ENCODE measurements at places on chromosomes 2 and 18.
A peak's percentile ranks its signal among the peaks of the same experiment; 100 is the strongest.

DNA sequence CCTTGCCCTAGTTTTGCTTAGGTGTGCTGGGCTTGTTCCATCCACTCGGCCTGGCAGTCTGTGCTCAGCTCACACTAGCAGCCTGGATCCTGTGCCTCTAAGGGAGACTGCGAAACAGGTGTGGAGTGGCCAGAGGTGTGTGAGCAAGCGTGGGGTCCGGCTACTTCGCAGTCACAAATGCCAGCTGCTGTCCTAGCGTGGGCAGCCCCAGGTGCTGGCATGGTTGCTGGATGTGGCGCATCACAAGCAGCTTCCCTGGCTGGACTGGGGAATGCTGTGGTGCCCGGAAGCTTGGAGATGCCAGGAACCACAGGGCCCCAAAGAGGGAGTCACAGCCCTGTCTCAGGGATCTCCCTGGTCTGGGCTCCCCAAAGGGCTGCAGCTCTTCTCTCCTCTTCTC is 119.0 kb upstream of the TMEFF2 start:
- DNase-seq, result no peak

GRCh38 chr18:57839942-57840381 is 36.8 kb upstream of the ATP8B1 start:
- no peak for DNase-seq

GRCh38 chr18:36590621-36591580 is 237.9 kb downstream of the TPGS2 start:
- no peak for DNase-seq

GRCh38 chr2:38432820-38433606 is 55.9 kb upstream of the ATL2 start:
- no peak for DNase-seq

DNA sequence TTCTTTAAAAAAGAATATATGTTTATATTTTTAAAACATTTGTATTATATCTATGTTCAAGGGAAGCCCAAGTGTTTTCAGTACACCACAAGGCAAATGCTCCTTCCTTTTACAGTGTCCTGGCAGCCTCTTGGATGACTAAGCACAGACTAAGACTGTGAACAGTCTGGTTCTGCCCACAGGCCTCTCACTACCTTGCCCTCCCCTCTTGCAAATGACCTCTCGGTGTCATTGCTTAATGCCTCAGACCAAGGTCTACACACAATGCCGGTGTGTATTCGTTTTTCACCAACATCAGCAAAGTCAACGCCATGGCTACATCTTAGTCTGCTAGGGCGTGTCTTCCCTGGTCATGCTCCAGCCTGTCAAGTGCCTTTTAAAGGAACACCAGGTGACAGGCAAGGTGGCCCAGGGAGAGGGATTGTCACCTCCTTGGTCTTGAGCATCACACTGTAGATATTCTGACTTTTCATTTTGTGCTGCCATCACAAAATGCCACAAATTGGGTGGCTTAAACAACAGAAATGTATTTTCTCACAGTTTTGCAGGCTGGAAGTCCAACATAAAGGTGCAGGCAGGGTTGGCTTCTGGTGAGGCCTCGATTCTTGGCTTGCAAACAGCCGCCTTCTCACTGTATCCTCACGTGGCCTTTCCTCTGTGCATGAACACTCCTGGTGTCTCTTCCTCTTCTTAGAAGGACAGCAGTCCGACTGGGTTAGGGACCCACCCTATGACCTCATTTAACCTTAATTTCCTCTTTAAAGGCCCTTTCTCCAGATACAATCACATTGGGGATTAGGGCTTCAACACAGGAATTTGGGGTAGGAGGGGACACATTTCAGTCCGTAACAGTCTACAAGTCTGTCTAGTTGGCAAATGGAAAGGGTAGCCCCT is 266.5 kb downstream of the KLHL29 start:
- DNase-seq, result no peak

GRCh38 chr2:130328710-130329109 is 14.0 kb upstream of the IMP4 start:
- DNase-seq, result no peak

- DNase-seq, result no peak
These were observed 260.6 kb downstream of the PAX3 start for GRCh38 chr2:222038067-222038802.

DNA sequence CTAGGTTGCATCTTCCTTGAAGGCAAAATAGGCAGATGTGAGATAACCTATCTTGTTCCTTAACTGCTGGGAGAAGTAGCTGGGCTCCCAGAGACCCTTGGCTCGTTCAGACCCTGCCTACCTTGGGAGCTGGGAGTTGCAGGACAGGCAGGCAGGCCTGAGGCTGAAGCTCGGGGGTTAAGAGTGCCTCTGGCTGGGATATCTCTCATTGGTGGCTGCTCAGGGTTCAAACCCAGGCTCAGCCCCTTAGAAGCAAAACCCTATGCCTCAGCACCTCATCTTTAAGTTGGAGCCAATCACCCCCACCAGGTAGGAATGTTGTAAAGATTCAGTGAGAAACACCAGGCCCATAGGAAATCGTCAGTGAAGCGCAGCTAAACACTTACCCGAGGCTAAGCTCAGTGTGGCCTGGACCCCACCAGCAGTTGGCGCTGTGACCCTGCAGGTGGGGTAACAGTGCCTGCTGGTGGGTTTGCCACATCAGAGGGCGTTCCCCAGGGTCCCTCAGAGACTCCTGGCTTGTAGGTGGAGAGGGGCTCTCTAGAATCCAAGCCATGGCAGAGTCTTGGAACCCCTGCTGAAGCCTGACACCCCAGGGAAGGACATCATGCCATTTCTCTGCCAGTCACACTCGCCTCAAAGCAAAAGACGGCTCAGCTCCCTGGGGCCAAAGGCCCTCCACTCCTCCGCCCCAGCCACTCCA is 54.6 kb upstream of the GPR17 start:
- peak; percentile 63 for DNase-seq

GRCh38 chr2:138213084-138213483 is 248.8 kb downstream of the HNMT start:
- DNase-seq, result no peak

DNA sequence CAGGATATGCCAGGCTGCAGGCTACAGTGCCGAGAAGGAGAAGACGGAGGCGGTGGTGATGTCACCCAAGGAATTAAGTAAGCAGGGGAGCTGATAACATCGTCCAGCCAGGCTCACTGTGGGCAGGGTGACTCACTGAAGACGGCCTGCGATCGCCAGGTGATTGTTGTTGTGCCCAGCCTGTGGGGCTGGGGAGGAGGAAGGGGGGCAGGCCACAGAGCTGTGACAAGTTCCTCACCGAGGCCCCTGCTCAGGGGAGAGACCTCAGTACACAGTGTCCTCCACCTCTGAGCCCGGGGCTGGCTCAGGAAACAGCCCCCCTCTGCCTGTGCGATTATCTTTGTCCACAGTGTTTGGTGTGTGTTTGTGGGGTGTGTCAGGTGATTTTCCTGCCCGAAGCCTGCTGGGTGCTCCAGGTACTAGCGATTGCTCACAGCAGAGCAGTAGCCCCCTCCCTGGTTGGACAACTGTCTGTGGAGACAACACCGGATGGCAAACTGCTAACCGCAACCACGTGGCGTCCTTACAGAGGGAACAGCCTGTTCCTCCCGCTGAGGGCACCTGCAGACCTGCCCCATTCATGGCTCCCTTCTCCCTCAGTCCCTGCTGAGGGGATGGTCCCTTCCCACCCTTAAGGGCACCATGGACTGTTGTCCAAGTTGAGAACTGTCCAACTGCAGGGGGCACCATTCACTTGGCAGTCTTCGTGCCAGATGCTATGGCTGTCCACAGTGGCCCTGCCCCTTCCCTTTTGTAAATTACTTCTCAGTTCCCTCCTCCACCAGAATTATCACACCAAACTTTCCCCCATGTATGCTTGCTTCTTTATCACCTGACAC is 95.1 kb downstream of the ZFP36L2 start:
- DNase-seq, result peak; percentile 72

- DNase-seq, result no peak
These were observed 1043.9 kb upstream of the POU3F3 start for GRCh38 chr2:103809941-103810441.

GRCh38 chr2:99776906-99777646 is 287.3 kb upstream of the REV1 start:
- DNase-seq, result no peak

GRCh38 chr2:226478109-226478809 is 321.4 kb downstream of the IRS1 start:
- DNase-seq, result no peak

DNA sequence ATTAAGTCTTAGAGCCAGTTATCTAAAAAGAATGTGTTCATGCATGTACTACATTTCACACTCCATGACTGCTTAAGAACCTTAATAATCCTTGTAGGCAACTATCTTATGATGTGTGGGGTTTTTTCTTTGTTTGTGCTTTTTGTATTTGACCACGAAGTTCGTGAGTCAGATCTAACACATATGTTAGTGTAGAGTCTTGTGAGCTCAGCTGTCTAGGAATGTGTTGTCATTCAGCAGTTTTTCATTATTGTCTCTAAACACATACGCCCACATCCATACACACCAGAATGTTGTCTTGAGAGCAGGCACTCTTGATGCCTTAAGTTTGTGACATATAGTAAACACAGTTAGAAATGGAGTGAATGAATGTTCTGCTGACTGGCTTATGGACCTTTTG is 38.4 kb downstream of the CAB39 start:
- no peak for DNase-seq

- no peak for DNase-seq
These were observed 12.5 kb upstream of the PLEKHM3 start for GRCh38 chr2:208037564-208038487.

DNA sequence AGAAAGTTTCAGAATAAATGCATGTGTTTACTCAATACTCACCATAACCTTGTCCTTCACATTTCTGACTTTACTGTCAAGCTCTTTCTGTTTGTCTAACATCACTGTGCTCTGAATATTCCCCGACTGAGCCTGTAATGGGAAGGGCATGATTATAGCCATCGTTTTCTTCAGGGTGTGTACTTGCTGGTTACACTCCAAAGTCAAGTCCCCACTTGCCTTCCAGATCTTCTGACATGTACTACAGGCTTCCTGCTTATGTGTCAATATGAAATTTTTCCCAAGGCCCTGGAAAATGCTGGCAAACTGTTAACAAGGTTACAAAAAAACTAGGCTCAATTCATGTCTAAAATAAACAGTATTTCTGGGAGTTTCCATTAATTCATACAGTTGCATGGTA is 12.9 kb downstream of the STAT1 start:
- DNase-seq, result no peak

DNA sequence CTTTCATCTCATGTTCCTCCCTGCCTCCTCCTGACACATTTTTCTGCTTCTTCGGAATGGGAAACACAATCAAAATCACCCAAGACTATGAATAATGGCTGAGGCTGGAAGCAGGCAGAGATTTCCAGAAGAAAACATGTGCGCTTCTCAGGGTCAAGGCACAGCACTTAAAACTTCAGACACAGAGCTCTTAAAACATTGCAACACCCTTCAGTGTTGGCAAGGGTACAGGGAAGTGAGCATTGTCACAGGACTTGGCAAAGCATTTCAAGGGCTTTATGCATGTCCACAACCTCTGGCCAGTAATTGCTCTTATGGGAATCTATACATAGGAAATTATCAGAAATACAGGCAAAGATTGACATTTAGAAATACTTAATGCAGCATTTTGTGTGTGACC is 477.6 kb upstream of the KLHL29 start:
- DNase-seq, result no peak

GRCh38 chr2:20282916-20283592 is 58.1 kb upstream of the SDC1 start:
- DNase-seq, result no peak

DNA sequence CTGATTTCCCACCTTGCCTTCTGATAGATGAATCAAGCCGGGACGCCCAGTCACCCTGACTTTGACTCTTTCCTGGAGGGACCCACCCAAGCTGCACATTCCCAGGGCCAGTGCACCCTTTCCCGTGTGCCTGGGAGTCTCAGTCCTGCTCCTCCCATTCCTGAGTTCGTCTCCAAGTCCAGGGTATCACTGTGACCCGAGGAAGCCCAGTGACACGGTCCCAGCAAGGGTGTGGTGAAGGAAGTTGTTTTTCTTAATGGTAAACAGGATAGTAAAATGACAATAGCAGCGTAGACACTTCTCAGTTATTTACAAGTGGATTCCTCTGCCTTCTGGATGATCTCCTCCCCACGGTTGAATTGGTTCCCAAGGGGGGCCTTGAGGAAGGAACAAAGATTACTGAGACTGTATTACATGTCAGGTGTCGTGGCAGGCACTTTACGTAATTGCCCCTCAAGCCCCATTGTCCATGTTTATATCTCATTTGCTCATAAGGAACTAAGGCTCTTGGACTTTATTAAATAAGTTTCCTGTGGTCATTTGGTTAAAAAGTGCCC is 123.3 kb downstream of the PRKCE start:
- DNase-seq, result no peak

GRCh38 chr2:161745866-161746614 is 121.8 kb downstream of the SLC4A10 start:
- DNase-seq, result no peak

GRCh38 chr18:56112984-56113383 is 525.0 kb upstream of the TCF4 start:
- no peak for DNase-seq

- DNase-seq, result no peak
These were observed 198.7 kb downstream of the LTBP1 start for GRCh38 chr2:33145459-33145858.

DNA sequence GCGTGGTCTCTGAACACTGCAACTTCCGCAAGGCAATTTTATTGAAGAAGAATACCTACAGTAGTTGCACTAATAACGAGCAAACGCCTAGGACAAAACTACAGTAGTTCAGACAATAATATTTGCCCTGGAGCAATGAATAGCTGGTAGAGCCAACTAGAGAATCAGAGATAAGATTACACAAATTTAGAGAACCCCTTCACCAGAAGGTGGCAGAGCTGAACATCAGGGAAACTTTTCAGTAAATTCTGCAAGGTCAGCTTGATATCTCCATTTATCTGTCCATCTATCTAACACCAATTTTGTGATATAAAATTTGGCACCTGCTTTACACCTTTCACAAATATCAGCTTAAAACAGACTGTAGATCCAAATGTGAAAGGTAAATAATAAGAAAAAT is 43.8 kb downstream of the CDH19 start:
- no peak for DNase-seq

GRCh38 chr2:182448371-182448770 is 21.5 kb upstream of the PDE1A start:
- DNase-seq, result no peak

- no peak for DNase-seq
These were observed 71.5 kb downstream of the GREB1L start for GRCh38 chr18:21313576-21313975.

DNA sequence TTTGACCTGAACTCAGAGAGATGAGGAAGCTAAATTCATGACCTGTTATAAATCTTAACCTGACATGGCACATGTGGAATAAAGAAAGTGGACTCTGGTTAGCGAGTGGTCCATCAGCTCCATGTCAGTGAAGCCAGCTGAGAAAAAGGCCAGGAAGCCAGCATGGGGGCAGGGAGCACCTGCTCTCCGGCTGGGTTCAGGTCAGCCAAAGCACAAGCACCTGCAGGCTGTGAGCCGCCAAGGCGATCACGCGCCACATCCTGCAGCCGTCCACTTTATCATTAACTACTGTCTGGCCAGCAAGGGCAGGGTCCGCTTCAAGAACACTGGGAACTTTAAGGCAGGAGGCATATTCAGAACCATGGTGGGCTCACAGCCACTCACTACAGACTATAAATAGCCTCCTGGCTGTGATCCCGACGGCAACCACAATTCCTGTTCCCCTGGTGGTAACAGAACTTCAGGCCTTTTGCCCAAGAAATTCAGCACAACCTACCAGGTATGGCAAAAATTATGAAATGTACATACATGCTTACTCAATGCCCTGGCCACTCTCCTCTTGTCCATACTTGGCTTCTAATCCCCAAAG is 35.5 kb downstream of the ACVR1 start:
- no peak for DNase-seq

GRCh38 chr18:45334191-45334590 is 281.1 kb upstream of the SLC14A2 start:
- DNase-seq, result no peak

All from activated CD8-positive, alpha-beta memory T cell treated with anti-CD3 and anti-CD28 coated beads, Interleukin-2, amount 50 U/mL, for 4 hours (primary cell).